ENCODE measurements at places on chromosomes 7 and 10.
A peak's percentile ranks its signal among the peaks of the same experiment; 100 is the strongest.

DNA sequence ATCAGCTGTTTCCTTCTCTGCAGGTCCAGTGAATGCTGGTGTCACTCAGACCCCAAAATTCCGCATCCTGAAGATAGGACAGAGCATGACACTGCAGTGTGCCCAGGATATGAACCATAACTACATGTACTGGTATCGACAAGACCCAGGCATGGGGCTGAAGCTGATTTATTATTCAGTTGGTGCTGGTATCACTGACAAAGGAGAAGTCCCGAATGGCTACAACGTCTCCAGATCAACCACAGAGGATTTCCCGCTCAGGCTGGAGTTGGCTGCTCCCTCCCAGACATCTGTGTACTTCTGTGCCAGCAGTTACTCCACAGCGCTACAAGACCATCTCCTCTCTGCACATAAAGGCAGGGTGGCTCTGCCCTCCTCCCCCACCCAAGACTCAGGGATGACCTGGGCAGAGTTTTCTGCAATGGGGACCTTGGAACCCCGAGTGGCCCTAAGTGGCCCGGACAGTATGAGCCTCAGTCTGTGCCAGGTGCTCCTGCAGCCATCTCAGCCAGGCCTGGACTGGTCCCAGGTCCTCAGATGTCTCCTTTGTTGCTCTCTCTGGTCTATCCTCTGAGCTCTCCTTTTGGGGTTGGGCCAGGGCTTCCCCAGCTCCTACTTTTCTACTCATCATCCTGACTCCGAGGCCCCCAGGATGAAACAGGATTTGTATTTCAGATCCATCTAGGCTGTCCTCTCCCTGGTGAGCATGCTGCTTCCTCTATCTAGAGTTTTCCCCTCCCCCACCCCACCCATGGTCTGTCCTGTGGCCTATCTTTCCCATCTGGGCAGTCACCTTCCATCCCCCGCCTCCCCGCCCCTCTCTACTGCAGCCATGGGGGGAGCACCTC lies 212.1 kb upstream of the PRSS58 start:
- DNase-seq: no peak

DNA sequence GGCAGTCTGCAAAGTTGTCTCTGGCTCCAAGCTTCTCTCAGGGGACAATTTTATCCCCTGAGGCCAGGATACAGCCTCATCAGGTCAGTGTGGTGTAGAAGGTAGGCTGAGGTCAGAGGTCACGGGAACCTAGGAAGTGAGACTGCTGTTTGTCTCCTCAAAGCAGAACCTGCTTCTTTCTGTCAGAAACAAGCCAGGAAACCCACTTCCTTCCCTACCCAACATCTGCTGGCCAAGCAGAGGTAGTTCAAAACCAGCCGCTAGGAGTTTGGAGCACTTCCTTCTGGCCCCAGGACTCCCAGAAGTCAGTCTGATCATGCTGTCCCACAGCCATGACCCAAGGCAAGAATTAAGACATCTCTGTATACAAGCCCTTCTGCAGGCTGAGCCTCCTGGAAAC lies 12.2 kb downstream of the CLRN3 start:
- no peak for DNase-seq

- no peak for DNase-seq
Observed at GRCh38 chr10:78028438-78029268, 662 bp downstream of the POLR3A start.

- no peak for DNase-seq
Observed at GRCh38 chr7:787332-788240, 44.7 kb upstream of the SUN1 start.

DNA sequence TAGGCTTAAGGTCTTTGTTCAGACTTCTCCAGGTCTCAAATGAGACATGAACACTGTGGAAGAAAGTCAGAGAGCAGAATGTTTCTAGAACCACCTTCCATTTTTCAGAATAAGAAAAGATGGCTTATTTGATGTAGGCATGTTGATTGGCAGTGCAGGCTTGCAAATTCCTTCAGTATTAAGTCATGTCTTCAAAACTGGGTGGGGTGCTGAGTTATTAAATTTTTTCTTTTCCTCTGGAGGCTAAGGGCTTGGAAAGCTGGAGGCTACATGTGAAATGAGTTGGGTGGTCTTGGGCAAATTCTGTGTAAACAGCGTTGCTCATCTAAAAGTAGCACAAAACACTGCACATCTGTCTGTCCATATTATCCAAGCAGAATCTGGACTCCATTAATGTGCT lies 62.8 kb downstream of the PRTFDC1 start:
- DNase-seq: no peak

- DNase-seq: no peak
Observed at GRCh38 chr7:7932553-7932952, 36.0 kb upstream of the GLCCI1 start.

DNA sequence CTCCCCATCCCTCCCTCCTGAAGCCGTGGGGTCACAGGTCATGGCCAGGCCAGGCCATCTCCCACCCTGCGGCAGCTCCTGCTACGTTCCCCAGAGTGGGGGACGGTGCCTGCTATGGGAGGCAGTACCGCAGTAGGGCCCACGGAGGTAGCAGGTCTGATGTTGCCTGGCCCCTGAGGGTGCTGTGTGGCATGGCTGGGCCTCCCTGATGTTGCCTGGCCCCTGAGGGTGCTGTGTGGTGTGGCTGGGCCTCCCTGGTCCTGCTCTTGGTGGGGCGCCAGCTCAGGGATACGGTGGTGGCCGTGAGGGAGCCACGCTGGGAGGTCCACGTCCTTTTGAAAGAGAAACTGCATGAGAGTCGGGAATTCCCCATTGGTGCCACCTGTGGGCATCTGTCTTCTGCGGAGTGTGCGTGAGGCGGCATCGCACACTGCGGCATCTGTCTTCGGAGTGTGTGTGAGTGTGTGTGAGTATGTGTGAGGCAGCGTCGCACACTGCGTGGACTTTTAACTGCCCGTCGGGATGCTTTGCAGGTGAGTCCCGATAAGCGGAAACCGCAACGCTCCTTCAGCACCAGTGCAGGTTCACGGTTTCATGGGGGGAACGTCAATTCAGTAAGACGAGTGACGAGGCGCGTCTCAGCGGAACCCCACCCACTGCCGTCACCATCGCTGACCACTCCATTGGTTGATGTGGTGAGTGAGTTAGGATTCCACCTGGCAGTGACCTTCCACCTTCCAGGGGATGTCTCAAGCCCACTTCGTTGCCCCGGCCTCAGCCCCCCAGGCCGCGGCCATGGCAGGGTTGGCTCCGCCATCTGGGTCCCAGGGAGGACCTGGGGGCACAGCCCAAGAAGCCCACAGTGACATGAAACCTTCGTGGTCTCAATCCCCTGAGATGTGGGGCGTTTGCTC lies 51.2 kb upstream of the CFAP46 start:
- no peak for DNase-seq

- no peak for DNase-seq
Observed at GRCh38 chr7:50455658-50456057, 5.5 kb upstream of the FIGNL1 start.

DNA sequence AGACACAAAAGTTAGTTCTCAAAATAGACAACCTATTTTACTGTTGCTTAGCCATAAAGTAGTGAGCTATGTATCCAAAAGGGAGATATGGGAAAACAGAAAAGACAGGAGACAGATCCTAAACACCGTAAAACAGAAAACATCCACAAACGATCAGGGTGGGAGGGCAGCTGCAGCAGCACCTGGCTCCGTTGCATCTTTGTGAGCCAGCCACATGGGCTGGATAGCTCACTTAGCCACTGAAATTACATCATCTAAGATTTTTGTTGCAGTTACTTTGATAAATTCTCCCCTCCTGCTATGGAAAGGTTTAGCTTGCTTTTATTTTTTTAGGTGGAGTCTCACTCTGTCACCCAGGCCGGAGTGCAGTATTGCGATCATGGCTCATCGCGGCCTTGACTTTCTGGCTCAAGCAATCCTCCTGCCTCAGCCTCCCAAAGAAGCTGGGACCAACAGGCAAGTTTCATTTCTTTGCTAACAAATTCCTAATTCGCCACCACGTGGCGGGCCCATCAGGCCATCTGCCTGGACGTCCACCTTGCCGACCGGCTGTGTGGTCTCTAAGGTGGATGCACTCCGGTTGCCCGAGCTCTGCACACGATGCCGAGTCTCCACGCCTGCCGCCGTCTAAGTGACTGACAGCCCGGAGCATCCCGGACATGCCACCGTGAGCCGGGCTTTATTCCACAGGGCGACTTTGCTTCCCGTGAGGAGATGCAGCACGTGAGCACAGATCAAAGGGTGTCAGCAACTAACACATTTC lies 159.8 kb downstream of the DIP2C start:
- DNase-seq: no peak

GRCh38 chr10:65898055-65898454 lies 1027.8 kb upstream of the LRRTM3 start:
- DNase-seq: no peak

DNA sequence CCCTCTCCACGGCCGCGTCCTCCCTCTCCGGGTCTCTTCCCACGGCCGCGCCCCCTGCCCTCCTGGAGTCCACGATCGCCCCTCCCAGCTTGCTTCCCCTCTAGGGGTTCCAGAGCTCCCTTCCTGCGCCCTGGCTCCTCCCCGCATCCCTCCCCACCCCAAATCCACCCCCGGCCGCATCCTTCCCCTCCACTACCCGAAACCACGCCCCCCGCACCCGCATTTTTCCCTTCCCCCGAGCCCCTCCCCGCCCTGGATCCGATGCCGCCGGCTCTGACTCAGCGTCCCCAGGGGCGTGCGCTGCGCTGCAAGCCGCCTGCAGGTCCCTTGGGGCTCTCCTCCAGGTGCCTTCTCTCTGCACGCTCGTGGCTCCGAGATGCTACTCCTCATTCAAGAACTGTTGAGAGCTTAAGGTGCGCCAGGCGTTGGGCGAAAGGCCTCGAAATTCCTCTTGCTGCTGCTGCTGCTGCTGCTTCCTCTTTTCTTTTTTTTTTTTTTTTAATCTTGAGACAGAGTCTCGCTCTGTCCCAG lies 372 bp upstream of the TMEM130 start:
- DNase-seq: peak; percentile 20

DNA sequence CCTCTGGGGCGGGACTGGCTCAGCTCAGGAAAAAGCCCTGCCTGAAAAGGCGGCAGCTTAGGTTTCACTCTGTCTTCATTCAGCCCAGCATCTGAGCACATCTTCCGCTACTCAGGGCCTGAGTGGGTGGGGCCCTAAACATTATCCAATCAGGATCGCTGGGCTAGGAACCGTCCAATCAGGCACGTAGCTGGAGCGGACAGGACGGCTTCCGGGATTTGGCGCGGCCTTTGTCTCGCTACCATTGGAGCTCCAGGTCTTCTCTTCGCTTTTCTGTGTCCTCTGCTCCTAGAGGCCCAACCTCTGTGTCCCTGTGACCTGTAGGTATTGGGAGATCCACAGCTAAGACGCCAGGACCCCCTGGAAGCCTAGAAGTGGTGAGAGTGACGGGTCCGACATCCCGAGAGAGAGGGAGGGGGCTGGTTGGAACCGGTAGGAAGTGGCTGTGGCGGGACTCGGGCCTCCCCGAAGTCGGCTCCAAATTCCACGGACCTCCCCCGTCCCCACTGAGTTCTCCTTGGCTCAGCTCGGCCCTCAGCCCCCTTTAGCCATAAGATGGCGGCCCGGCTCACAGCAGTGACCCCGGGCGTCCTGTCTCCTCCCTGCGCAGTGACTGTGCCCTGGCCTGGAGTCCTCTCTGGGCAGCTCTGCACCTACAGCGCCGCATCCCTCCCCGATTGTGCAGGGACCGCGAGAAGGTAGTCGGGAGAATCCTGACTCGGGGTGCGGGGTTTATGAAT lies 99.1 kb downstream of the ZNF680 start:
- DNase-seq: no peak

DNA sequence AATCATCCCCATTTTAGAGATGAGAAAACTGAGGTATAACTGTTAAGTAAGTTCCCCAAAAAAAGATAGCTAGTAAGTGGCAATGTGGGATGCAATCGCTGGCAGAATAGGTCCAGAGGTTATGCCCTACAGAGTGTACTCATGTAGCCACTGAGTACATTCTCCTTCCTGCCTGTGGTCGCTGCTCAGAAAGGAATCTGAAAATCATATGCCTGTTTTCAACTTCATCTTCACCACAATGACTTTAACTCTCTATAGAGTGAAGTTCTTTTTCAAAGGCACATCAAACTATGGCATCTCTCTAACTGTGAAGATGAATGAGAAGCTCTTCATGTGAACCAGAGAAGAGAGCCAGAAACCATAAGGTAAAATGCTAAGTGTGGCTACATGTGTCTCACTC lies 162.2 kb upstream of the SLC25A13 start:
- DNase-seq: no peak

- DNase-seq: no peak
Observed at GRCh38 chr10:122236690-122237306, 34.3 kb upstream of the BTBD16 start.

DNA sequence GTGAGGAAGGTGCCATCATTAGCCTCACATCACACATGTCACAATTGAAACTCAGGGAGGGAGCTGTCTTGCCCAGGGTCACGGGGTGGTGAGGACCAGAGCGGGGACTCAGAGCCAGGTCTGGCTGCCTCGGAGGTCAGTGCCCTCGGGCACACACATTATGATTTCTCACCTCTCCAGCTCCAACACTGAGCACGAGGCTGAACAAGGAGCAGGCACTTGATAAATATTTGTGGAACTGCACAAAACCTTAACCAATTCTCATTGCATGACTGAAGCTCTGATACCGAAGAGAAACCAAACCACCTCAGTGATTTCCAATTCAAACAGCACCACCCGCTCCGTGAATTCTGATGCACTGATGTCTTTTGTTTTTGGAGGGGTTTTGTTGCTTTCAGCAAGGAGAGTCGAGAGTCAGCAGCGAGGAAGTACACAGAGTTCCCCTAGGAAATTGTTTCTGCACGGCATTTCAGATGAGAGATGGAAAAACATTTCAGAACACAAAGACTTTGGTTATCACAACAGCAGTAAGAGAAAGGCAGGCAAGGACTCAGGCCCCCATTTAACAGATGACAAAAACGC lies 55.3 kb upstream of the ZMIZ1 start:
- DNase-seq: no peak

- no peak for DNase-seq
Observed at GRCh38 chr10:119253433-119254174, 46.2 kb downstream of the GRK5 start.

DNA sequence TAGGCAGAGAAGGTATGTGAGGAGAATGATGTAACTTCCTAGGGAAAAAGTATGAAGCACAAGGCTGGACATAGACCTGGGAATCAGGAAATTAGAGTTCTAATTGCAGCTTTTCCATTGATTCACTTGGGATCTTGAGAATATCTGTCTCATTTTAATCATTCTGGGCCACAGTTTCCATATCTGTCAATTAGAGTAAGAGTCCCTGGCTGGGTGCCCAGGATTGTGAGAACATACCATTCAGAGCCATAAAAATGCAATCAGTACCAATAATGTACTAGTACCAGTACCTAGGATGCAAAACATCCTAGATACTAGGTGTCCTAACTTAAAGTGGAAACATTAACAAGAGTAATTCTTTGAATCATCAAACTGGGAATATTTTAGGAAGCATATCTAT lies 29.6 kb downstream of the CAV1 start:
- DNase-seq: no peak

DNA sequence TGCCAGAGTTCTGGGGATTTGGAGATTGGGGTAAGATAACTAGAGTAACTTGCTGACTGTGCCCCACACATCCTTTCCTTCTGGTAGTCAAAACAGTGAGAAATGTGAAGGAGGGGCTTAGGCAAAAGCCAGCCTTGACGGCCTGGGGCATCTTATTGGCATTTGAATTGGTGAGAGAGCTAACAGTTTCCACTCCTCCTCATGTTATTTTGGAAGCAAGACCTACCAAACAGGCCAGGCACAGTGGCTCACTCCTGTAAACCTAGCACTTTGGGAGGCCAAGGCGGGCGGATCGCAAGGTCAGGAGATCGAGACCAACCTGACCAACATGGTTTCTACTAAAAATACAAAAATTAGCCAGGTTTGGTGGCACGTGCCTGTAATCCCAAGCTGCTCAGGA lies 596.6 kb downstream of the GRM8 start:
- no peak for DNase-seq

- DNase-seq: no peak
Observed at GRCh38 chr7:22709857-22710256, 17.1 kb upstream of the IL6 start.

Measured in activated CD8-positive, alpha-beta memory T cell treated with anti-CD3 and anti-CD28 coated beads for 1 hour (primary cell).